Lung (tissue), 17 donors: ENCODE measurements at places on chromosomes 5 and 9. TPM values are rescaled to one million over a fixed set of nuclear protein-coding genes. Genes with fewer than 3 reads are reported as not detected.

The PTGDS gene
- 158 TPM for polyA plus RNA-seq

The ORM1 gene
- polyA plus RNA-seq, result 1,249 TPM

The GBGT1 gene
- polyA plus RNA-seq, result 31.6 TPM

The CARTPT gene
- not detected for polyA plus RNA-seq

The SPATA31D1 gene
- polyA plus RNA-seq, result not detected

The BTNL8 gene
- 0.81 TPM for polyA plus RNA-seq

The TAF11L5 gene
- polyA plus RNA-seq, result not detected

The IL4 gene
- not detected for polyA plus RNA-seq

The S1PR3 gene
- 14.0 TPM for polyA plus RNA-seq

The PSMB7 gene
- 185 TPM for polyA plus RNA-seq

The STXBP1 gene
- 32.0 TPM for polyA plus RNA-seq

The IL9 gene
- not detected for polyA plus RNA-seq

The NDOR1 gene
- 12.2 TPM for polyA plus RNA-seq

The EPB41L4B gene
- 6.0 TPM for polyA plus RNA-seq

The NRARP gene
- polyA plus RNA-seq, result 2.1 TPM

The PCDHGA3 gene
- 0.45 TPM for polyA plus RNA-seq

The IFNA2 gene
- not detected for polyA plus RNA-seq

The EIF4EBP3 gene
- polyA plus RNA-seq, result 27.6 TPM

The AHRR gene
- 0.63 TPM for polyA plus RNA-seq

The PDGFRB gene
- 33.6 TPM for polyA plus RNA-seq

The FGF10 gene
- 2.0 TPM for polyA plus RNA-seq

The SPATA31C1 gene
- polyA plus RNA-seq, result not detected

The CAMK4 gene
- polyA plus RNA-seq, result 0.45 TPM

The GABRA1 gene
- polyA plus RNA-seq, result not detected

The TNC gene
- polyA plus RNA-seq, result 116 TPM

The IRX2 gene
- 30.0 TPM for polyA plus RNA-seq

The LRRC70 gene
- 4.1 TPM for polyA plus RNA-seq

The DDX4 gene
- polyA plus RNA-seq, result 0.03 TPM

The GABBR2 gene
- polyA plus RNA-seq, result 1.8 TPM

The ITK gene
- 2.3 TPM for polyA plus RNA-seq

The GM2A gene
- polyA plus RNA-seq, result 36.5 TPM

The ACSL6 gene
- polyA plus RNA-seq, result 0.33 TPM
